ENCODE measurements at places on chromosomes 4 and X. TPM values are rescaled to one million over a fixed set of nuclear protein-coding genes. Genes with fewer than 3 reads are reported as not detected.

The CLCN4 gene
- 0.89 TPM for total RNA-seq

The DKK2 gene
- 8.2 TPM for total RNA-seq

The LRRC66 gene
- 0.32 TPM for total RNA-seq

The IDS gene
- 38.2 TPM for total RNA-seq

The AP1AR gene
- 17.2 TPM for total RNA-seq

The BANK1 gene
- total RNA-seq: not detected

The RENBP gene
- not detected for total RNA-seq

The DDIT4L gene
- 3.2 TPM for total RNA-seq

The TMEM255A gene
- not detected for total RNA-seq
